Left ventricle myocardium inferior (tissue), 1 donor: ENCODE measurements at places on chromosomes 4 and X.
A peak's percentile ranks its signal among the peaks of the same experiment; 100 is the strongest.

DNA sequence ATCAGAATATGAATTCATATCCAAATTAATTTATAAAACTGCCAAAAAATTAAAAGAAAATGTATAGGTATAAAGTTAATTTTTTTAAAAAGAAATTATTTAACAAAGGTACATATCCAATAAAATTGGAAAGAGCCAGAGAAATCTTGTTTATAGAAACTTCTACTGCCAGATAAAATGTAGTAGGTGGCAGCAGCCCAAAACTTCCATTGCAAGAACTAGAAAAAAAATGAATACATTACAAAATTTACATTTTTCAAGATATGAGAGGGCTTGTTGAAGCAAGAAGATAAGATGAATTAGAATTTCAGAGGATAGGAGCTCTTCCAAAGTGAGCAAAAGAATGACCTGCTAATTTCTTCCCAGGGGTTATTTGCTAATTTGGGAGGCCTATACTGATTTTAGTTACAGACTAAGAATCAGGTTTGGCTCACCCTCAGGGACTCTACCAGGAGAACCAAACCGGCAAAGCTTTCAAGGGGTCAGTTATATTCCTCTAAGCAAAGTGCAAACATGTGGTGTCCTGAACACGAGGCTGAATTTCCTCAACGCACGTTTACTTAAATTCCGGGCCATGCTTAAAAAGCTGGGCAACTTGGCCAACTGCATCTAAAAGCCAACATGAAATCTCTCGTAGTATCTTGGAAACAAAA lies 17.5 kb downstream of the ANKRD50 start:
- DNase-seq, result no peak
- H3K27ac ChIP-seq, result no peak overlapping the region
- H3K36me3 ChIP-seq, result peaks cover 2% of the 10 kb centered on the region
- no peaks in the 10 kb centered on the region for H3K4me1 ChIP-seq
- no peaks in the 10 kb centered on the region for H3K27me3 ChIP-seq

GRCh38 chr4:159368320-159368719 lies 265.4 kb downstream of the RAPGEF2 start:
- peak overlapping the region; percentile 77 for H3K27ac ChIP-seq
- H3K4me1 ChIP-seq, result peaks cover 17% of the 10 kb centered on the region
- no peaks in the 10 kb centered on the region for H3K27me3 ChIP-seq
- H3K36me3 ChIP-seq, result peaks cover 2% of the 10 kb centered on the region
- no peak for DNase-seq

GRCh38 chrX:15744181-15744867 lies 6.3 kb downstream of the CA5B start:
- no peak overlapping the region for H3K4me3 ChIP-seq
- H3K27me3 ChIP-seq, result no peaks in the 10 kb centered on the region
- no peaks in the 10 kb centered on the region for H3K36me3 ChIP-seq
- H3K27ac ChIP-seq, result no peak overlapping the region
- peaks cover 6% of the 10 kb centered on the region for H3K4me1 ChIP-seq
- DNase-seq, result no peak

DNA sequence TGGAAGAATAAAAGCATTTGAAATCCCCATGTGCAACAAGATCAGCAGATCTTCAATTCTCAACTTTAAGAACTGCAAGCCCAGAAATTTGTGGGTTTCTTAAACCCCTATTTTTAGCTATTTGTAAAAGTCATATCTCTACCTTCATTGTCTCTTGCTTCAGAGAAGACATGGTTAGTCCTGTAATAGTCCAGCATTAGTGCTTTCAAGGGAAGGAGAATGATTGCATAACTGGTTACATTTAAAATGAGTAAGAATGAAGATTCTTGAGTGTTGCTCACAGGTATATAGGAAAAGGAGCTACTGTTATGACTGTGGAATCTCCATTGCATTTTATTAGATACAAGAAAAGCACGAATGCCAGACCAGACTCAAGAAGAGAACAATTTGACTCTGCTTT lies 84.0 kb downstream of the CCSER1 start:
- no peak for DNase-seq
- H3K27me3 ChIP-seq, result no peaks in the 10 kb centered on the region
- no peak overlapping the region for H3K27ac ChIP-seq

- H3K36me3 ChIP-seq, result no peaks in the 10 kb centered on the region
- no peak overlapping the region for H3K4me3 ChIP-seq
- DNase-seq, result no peak
- H3K27ac ChIP-seq, result no peak overlapping the region
- H3K27me3 ChIP-seq, result no peaks in the 10 kb centered on the region
These were observed 1646.9 kb upstream of the ADGRL3 start for GRCh38 chr4:59553063-59553720.

DNA sequence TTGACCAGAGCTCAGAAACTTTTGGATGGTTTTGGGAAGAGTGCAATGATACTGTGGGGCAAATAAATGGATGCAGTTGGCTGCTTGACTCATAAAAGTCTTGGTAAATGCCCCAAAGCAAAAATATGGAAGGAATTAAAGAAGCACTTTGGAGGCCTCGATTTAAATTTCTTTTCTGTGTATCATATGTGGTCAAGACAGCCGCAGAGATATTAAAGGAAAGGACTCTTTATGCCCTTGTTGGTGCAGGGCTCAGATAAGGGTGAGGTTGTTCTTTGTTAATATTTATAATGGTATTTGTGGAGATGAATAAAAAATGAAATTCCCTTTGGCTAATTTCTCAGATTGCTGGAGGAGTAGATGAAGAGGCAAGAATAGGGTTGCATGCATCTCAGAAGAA lies 90.2 kb downstream of the NHS start:
- H3K4me1 ChIP-seq, result no peaks in the 10 kb centered on the region
- no peaks in the 10 kb centered on the region for H3K27me3 ChIP-seq
